ENCODE measurements at places on chromosomes 12 and 14.

DNA sequence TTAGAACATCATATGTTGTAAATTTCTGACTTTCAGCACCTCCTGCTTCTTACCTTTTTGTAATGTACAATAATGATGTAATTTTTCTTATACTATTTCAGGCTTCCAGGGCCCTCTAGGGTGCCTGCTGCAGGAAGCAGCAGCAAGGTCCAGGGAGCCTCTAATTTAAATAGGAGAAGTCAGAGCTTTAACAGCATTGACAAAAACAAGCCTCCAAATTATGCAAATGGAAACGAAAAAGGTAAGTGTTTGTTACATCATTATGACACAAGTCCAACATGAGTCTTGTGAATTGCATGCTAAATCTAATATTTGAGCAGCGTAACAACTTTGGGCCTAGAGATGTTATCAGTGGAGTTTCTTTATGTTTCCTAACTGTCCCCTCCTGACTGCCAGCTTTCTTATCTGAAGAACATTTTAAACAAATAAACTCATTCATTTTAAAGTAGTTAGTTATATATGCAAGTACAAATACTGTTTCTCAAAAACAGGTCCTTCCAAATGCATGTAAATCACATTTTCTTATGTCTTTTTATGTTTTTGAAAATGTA is 167.6 kb downstream of the NAV3 start:
- no peak for DNase-seq

DNA sequence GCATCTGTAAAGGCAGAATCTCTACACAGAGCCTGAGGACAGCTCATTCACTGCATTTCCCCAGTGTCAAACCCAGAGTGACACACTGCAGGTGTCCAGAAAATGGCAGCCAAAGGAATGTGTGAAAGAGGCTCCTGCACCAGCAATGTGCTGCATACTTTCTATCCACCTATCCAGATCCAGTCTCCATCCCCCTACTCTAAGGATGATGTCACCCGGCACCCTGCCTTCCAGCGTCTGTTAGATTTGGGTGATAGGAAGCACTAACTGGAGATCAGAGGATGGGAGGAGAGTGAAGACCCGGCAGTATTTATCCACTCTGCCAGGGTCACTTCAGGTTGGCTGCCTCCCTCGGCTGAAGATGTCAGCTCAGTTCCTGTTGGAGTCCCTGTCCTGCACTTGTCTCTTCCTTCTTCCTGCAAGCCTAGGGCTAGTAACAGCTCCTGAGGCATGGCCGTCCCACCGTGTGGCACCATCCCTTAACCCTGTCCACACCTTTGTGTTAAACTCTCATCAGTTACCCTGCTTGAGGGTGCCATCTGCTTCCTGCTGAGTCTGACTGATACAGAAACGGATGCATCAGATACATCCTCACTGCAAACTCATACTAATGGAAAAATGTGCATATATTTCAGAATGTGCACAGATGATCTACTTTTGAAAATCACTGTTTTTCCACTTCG is 13.0 kb upstream of the GPR68 start:
- DNase-seq: no peak

GRCh38 chr12:31832740-31833729 is 104.2 kb upstream of the AMN1 start:
- peak; percentile 67 for DNase-seq

DNA sequence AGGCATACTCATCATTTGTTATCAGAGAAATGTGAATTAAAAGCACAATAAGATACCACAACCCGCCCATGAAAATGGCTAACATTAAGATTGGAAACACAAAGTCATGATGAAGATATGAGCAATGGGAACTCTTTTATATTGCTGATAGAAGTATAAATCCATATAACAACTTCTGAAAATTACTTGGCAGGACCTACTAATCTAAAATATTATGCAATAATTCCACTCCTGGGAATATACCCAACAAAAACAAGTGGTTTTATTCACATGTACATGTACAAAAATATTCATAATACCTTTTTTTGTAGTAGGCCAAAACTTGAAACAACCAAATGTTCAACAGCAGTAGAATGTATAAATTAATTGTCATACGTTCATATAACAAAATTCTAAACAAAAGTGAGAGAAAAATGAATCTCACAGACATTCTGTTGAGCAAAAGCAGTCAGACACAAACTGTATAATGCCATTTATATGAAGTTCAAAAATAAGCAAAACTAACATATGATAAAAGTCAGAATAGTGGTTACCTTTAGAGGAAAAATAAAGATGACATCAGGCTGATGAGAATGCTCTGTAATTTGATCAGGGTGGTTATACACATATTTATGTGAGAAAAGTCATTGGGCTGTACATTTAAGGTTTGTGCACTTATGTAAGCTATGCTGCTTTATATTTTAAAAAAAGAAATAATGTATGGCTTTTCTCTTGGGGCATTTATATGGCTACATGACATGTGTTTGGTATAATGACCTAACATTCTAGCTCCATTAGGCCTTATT is 309.2 kb upstream of the KITLG start:
- DNase-seq: no peak

DNA sequence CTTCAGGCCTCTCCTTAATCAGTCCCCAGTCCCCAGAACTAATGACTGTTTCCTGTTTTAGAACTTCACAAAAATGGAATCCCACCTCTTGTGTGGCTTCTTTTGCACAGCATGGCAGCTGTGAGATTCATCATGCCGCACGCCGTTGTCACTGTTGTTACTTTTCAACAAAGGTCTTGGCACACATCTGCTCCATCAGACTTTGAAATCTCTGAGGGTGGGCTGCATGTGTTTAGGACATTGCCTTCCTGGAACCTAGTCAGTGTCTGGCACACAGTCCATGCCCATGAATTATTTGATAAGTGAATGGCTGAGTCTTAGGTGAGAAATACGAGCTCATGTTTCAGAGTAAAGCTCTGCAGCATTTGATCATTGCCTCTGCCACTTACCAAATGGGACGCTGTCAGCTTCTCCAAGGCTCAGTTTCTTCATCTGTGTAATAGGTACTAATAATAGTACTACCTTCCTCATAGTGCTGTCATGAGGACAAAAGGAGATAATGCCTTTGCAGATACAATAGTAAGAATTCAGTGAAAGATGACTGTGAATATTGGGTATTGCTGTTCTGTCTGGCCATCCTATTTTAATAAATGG is 90.4 kb downstream of the SRRM4 start:
- DNase-seq: no peak

DNA sequence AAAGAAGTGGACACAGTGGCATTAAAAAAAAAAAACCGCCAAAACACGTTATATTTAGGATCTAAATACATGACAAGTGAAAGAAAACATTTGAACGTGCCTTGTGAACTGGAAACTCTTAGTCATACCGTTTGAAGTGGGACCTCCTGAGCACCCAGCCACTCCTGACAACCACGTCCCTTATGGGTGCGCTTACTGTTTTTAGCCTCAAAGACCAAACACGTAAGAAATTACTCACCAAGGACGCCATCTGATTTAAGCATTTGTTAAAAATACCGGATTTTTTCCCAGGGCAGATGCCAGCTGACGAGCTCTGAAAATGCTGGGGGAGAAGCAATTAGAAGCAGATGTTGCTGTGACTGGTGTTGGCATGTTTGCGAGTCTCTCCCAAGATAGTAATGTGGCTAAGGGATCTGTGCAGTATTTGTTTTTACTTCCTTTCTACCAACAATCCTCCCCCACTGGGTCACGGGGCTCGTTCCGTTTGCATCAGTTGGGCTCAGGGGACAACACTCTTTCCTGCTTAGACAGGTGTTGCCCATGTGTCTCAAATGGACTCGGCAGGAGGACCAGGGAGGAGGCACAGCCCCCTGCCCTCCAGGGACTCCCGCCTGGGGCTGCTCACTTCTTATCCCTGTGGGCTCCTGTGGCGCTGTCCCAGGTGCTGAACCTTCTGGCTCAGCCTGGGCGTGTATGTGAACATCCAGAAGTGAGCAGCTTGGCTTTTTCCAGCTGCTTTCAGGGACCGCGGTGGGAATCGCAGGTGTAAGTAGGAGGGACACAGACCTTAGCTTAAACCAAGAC is 101.0 kb downstream of the BEGAIN start:
- DNase-seq: peak; percentile 32

- DNase-seq: no peak
These were observed 135.7 kb downstream of the PLXNC1 start for GRCh38 chr12:94284046-94284445.

- no peak for DNase-seq
These were observed 129.0 kb downstream of the ASCL4 start for GRCh38 chr12:107903341-107904061.

DNA sequence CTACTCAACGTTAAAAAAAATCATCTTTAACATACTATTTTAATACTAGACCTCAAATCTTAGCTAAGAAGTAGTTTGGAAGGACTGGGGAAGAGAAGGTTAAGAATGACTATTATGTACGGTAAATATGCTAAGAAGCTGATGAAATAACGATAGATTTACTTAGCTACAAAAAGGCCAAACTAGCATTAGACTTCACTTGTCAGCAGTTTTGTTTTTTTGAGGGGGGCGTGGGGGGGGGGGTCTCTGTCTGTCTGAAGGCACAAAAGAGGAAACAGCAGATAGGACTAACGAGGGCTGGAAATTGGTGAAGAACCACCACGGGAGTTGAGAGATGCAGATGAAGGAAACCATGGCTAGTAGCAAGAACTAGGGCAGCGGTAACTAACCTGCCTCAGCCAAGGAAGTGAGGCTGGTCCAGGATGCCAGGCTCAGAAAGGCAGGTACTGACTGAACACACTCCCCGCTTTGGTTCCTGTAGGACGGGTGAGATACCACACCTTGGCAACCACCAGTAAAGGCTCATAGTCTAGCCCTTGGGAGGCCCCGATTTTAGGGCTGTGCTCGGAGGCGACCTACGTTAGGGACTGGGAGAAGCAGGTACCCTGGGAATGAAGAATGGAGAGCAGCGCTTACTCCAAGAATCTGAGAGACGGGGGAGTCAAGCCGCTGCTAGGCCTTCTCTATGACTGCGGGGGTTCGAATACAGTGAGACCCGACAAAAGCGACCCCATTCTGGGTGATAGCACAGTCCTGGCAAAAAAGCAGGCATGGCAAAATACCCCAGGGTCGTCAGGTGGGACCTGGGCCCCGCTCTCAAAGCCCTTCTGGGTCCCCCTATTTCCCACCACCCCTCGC is 675 bp downstream of the NEDD8 start:
- no peak for DNase-seq

GRCh38 chr12:5377997-5378592 is 53.8 kb upstream of the NTF3 start:
- no peak for DNase-seq

DNA sequence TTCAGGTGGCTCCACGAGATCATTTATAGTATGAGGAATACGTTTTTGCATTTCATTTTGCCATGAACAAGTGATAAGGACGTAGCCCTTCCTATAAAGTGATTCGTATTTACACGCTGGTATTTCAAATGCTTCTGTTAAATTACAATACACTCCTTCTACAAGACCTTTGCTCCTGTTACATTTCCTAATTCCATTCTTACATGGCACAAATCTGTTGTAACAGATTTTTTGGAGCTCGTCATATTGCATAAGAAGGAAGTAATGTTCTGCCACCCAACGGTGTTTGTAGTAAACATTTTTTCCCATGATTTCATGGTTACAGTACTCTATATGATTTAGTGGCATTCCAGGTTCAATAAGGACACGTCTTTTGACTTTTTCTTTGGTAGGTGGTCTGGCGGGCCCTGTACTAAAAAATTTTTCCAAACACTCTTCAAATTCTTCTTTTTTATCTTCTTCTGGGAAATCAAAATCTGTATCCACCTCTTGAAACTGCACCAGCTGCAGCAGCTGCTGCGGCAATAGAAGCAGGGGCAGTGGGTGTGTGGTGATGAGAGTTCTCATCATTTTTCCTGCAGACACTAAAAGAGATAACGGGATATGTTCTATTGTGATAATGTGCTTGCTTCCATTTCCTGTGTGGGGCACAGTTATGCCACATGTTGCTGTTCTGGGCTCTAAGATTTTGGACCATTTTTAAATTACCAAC is 4.2 kb downstream of the RNASE9 start:
- no peak for DNase-seq

- no peak for DNase-seq
These were observed 78.6 kb downstream of the IFNG-AS1 start for GRCh38 chr12:68067762-68068376.

DNA sequence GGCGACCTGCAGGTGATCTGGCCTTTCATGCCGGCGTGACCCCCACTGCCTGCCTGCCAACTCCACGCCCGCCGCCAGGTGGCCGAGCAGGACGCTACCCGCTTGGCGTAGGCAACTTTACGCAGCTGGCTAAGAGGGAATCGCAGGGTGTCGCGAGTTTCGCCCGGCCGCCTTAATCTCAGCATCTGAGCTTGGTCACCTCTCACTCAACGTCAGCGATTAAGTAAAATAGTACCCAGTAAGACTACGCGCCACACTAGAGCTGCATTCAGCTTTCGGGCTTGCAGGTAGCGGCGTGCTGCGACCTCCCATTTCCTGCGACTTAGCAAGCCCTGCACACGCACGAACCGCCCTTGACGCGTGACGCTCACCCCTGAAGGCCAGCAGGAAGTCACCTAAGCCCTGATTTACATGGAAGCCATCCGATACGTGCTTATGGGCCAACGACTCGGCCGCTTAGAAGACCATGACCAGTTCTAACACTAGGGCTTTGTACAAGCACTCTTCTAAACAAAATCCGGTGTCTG is 33.2 kb downstream of the WBP11 start:
- DNase-seq: peak; percentile 97

GRCh38 chr14:81324011-81324410 is 76.1 kb downstream of the STON2 start:
- no peak for DNase-seq

- no peak for DNase-seq
These were observed 9.4 kb upstream of the MYL2 start for GRCh38 chr12:110929818-110930217.

DNA sequence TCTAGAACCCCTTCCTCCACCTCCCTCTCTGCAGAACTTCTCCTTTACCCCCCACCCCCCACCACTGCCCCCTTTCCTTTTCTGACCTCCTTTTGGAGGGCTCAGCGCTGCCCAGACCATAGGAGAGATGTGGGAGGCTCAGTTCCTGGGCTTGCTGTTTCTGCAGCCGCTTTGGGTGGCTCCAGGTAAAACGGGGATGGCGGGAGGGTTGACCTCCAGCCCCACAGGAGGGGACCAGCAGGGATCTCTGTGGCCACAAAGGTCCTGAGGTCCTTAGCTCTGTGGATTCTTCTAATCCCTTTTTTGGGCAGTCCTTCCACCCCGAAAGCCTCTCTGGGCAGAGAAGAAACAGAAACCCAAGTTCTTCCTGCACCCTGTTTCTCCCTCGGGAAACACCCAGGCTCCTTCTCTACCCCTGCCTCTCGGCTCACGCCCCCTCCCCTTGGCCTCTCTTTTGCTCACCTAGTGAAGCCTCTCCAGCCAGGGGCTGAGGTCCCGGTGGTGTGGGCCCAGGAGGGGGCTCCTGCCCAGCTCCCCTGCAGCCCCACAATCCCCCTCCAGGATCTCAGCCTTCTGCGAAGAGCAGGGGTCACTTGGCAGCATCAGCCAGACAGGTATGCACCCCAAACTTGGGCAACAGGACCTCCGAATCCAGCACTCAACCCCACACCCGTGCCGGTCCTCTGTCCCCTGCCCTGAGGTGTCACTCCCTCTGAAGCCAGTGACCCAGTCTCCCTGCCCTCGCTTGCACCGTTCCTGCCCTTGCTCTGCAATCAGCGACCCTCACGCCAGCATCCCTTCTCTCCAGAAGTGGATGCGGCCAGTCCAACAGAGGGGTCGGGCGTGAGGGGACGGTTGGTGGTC is 638 bp downstream of the LAG3 start:
- DNase-seq: no peak
